CD4-positive, alpha-beta memory T cell (primary cell): ENCODE measurements at places on chromosomes 2 and 18. TPM values are rescaled to one million over a fixed set of nuclear protein-coding genes. Genes with fewer than 3 reads are reported as not detected.
A peak's percentile ranks its signal among the peaks of the same experiment; 100 is the strongest.

DNA sequence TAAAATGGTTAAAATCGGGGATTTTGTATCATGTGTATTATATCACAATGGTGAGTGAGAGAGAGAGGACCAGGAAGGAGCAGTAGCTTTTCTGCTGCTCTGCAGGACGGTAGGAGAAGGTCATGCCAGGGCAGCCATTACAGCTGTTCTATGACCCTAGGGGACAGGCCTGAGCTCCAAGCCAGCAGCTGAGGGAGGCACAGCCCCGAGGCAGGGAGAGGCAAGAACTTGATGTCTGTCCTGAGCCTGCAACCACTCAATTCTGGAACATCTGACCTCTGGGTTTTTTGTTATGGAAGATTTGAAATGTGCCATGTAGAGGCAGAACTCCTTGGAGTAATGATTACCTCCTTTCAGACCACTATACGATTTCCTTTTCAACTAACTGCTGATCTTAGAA is 135.8 kb upstream of the SH3BP4 start:
- no peaks in the 10 kb centered on the region for H3K36me3 ChIP-seq
- no peak overlapping the region for H3K27ac ChIP-seq
- no peaks in the 10 kb centered on the region for H3K4me1 ChIP-seq
- no peaks in the 10 kb centered on the region for H3K27me3 ChIP-seq
- DNase-seq, result no peak

DNA sequence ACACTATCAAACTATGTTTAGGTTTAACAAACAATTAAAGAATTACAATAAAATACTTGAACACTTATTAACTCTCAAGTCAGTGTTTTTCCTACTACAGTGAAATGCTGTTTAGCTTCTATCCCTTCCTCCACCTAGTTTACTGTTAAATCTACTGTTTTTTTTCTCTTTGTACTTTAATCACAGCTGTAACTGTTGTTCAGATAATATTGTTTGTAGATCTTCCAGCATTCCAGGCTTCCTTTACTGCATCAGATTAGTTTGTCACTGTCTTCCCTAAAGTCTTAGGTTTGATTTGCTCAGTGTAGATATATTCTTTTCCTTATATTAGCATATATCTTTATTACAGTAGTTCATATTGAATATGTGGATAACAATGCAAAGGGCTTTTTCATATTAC is 22.5 kb downstream of the BIRC6 start:
- DNase-seq, result no peak
- peaks cover 43% of the 10 kb centered on the region for H3K4me1 ChIP-seq
- H3K4me3 ChIP-seq, result no peak overlapping the region
- peaks cover 13% of the 10 kb centered on the region for H3K36me3 ChIP-seq
- no peak overlapping the region for H3K27ac ChIP-seq
- H3K27me3 ChIP-seq, result no peaks in the 10 kb centered on the region

GRCh38 chr2:201774546-201774945 is 6.2 kb downstream of the ALS2 start:
- H3K27me3 ChIP-seq, result no peaks in the 10 kb centered on the region
- H3K36me3 ChIP-seq, result no peaks in the 10 kb centered on the region
- no peaks in the 10 kb centered on the region for H3K4me1 ChIP-seq
- H3K4me3 ChIP-seq, result no peak overlapping the region
- no peak overlapping the region for H3K27ac ChIP-seq
- DNase-seq, result no peak

DNA sequence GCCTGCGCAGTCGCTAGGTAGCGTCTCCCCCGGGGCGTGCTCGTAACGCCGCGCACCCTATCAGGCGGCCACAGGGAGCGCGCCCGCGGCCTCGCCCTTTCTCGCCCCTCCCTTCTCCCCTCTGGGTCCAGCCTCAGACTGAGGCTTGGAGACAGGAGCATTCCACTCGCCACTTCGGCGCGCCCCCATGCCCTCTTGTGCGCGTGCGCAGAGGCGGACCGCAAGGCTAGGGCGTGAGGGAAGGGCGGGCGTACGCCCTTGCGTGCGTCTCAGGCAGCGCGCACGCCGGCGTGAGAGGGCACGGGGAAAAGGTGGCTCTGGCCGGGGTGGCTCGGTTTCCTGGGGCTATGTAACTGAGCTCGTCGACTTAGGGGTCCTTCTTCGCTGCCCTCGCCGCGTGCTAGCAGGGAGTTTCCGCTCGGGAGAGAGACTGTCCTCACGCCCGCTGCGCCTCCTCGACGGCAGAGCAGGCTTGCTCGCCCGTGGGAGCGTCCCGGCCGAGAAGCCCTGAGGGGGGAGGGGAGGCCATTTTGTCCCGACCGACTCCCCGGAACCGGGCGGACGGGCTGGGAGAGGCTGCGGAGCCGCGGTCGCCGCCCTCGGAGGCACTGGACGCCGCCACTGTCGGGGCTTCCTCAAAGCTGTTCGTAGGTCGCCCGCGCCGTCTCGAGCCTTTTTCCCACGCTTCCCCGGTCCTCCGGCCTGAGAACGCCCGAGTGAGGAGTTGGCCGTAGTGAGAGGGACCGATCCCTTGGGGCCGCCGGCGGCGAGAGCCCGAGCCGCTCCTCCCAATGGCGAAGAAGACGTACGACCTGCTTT is at the start of gene RAB10:
TSS of gene RAB10 (plus strand) at position 267 of the 819 bp plus-strand sequence. CDS start at position 792, 525 bp downstream.
- DNase-seq, result peak; percentile 99
- peaks cover 42% of the 10 kb centered on the region for H3K4me1 ChIP-seq
- no peaks in the 10 kb centered on the region for H3K27me3 ChIP-seq

DNA sequence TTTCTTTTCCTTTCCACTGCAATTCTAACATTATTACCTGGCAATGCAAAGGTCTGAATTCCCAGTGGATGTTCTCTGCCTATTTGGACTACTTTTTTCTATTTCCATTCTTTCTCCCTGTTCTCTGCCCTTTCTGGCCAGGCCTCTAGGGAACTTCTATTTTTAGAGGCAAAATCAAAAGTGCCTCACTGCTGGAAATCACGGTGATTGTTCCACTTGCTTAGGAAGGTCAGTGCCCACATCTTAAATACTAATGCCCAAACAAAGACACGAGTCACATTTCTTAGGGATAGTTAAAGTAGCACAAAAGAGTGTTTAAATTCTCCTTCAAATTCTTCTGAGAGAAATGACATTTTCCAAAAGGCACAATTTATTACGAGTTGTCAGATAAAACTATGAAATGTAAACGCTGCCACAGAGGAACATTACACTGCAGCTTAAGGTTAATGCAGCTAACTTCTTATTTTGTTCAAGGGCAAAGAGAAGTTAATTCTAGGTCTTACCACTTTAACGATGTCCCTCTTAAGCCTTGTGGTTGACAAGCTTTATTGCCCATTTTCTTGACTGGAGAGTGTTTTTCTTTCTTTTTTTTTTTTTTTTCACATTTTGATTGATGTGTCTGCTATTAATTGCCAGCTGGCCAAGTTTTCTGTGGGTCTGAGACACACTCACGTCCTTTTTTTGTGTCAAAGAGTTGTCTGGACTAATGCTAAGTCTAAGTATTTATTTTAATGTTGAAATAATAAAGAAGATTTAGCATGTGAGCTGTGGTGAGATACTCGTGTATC is 34.7 kb downstream of the ST6GAL2 start:
- H3K36me3 ChIP-seq, result no peaks in the 10 kb centered on the region
- DNase-seq, result no peak
- H3K4me3 ChIP-seq, result no peak overlapping the region

DNA sequence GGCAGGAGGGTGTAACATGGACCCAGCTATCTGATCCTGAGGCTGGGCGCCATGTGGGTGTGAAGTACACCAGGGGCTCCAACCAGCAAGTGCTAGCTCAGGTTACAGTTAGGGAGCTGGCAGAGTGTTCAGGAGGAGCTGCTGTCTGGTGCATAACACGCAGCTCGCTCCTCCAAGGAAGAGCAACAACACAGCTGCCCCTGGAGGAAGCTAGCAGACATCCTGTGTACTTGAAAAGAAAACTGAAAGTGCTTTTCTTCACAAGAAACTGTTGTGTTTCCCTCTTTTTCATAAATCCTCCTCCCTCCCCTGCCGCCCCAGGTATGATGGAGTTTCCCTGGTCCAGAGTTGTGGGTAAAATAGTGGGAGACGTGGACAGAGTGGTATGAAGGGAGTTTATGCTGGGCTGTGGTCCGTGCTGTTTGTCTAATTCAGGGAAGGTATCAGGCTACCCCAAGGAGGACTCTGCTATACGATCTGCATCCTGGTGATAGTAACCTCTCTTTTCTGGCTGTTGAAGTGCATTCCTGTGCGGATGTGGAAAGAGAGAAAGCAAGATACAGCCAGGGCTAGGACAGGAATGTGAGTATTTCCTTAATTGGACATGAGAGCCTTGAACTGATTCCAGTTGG is 6.1 kb upstream of the LBH start:
- peak overlapping the region; percentile 54 for H3K4me3 ChIP-seq
- H3K27me3 ChIP-seq, result no peaks in the 10 kb centered on the region
- H3K4me1 ChIP-seq, result peaks cover 75% of the 10 kb centered on the region
- peak overlapping the region; percentile 95 for H3K27ac ChIP-seq

GRCh38 chr18:14930076-14930475 is 182.1 kb downstream of the ANKRD30B start:
- H3K27ac ChIP-seq, result no peak overlapping the region
- no peaks in the 10 kb centered on the region for H3K4me1 ChIP-seq
- no peak for DNase-seq
- H3K27me3 ChIP-seq, result no peaks in the 10 kb centered on the region
- no peaks in the 10 kb centered on the region for H3K36me3 ChIP-seq

DNA sequence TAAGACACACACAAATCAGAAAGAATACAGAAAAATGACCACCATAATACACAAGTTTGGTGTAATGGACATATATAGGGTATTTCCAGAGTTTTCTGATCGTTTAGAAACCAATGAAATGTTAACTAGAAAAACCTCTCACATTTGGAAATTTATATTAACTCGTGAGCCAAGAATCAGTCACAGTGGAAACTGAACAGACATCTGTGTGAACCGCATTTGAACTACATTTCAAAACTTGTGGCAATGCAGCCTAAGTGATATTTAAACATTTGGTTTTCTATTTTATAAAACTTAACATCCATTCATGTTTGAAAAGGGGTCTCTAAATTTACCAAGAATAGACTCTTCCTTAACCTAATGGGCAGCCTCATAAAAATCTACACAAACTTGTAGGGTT is 29.0 kb upstream of the KCNG2 start:
- no peaks in the 10 kb centered on the region for H3K4me1 ChIP-seq
- no peak for DNase-seq
- no peak overlapping the region for H3K27ac ChIP-seq
- H3K4me3 ChIP-seq, result no peak overlapping the region

GRCh38 chr2:114032705-114033104 is 142.8 kb downstream of the ACTR3 start:
- no peak for DNase-seq
- H3K27me3 ChIP-seq, result no peaks in the 10 kb centered on the region
- no peak overlapping the region for H3K27ac ChIP-seq
- H3K36me3 ChIP-seq, result no peaks in the 10 kb centered on the region

DNA sequence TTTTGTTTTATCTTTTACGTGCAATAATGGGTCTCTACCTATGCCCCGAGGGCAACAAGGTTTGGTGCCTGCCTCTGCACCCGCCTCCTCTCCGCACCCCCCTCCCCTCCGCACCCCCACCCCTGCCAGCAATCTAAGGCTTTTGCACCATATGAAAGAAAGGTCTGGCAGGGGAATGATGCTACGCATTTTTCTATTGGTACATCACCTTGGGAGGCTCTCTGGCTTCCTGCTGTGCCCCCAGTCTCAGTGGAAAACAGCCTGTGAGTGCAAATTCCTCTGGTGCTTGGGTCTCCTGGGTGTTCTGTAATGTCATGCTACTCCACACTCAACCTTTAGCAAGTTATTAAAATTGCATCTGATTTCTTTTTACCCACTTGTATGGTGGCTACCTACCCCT is 161.3 kb upstream of the SMAD7 start:
- no peaks in the 10 kb centered on the region for H3K27me3 ChIP-seq
- no peak for DNase-seq

DNA sequence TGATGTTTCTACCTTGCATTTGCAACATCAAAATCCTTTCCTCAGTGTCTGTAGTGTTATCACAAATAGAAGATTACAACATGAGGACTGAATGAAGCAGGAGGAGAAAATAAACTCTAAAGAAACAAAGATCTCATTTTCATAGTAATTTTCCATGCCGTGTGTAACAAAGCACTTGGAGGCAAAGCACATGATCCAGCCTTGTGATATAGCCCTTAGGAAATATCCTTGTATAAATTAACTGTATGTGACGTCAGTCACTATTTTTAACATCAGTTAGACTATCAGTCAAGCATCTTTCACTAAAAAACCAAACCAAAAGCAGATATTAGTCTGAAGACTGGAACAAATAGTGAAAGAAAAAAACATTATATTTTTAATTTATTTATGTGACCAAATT is 492.1 kb upstream of the CNTNAP5 start:
- H3K36me3 ChIP-seq, result no peaks in the 10 kb centered on the region
- no peak overlapping the region for H3K27ac ChIP-seq
- no peak for DNase-seq
- no peaks in the 10 kb centered on the region for H3K27me3 ChIP-seq
- no peaks in the 10 kb centered on the region for H3K4me1 ChIP-seq
- H3K4me3 ChIP-seq, result no peak overlapping the region

DNA sequence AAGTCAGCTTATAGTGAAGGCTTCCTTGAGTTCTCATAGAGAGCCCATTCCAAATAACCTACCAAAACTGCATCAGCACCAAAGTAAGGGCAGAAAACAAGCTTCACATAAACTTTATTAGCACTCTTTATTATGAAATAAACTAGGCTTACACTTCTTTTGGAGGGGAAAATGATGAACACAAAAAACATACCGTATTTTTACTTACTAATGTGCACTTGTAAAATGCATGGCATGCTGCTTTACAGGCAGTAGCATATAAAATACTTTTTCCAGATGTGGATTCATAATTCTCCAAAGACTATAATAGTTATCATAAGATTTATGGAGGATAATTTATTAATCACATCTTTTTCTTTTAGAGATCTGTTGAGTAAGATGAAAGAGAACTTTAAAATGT is 133.9 kb downstream of the OSR1 start:
- H3K4me3 ChIP-seq, result no peak overlapping the region
- no peaks in the 10 kb centered on the region for H3K36me3 ChIP-seq
- H3K4me1 ChIP-seq, result no peaks in the 10 kb centered on the region
- no peaks in the 10 kb centered on the region for H3K27me3 ChIP-seq

DNA sequence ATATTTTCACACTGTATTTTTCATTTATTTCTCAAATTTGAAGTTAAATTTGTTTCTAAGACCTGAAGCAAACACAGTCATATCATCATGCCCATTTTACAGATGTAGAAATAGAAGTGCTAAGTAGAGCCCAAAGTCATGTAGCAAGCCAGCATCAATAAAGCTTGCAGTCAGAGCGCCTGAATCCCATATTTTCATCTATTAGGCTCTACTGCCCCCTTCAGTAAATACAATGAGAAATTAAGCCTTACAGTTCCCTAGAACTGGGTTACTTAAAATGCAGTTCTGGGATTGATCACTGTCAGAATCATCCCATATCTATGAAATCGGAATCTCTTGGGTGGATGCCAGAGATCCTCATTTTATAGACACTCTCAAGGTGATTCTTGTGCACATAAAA is 419.9 kb downstream of the TGIF1 start:
- H3K4me3 ChIP-seq, result no peak overlapping the region
- no peaks in the 10 kb centered on the region for H3K36me3 ChIP-seq
- H3K27me3 ChIP-seq, result no peaks in the 10 kb centered on the region

GRCh38 chr2:96142217-96143113 is 2.8 kb downstream of the DUSP2 start:
- peak overlapping the region; percentile 100 for H3K27ac ChIP-seq
- peak; percentile 79 for DNase-seq
- no peaks in the 10 kb centered on the region for H3K27me3 ChIP-seq
- H3K4me3 ChIP-seq, result no peak overlapping the region
- peaks cover 6% of the 10 kb centered on the region for H3K36me3 ChIP-seq

Gene CAVIN2
- total RNA-seq, result not detected

Gene LHCGR
- total RNA-seq, result not detected

Gene SLC16A14
- total RNA-seq, result 0.14 TPM

Gene PCARE
- not detected for total RNA-seq

Gene PLEKHA3
- 31.9 TPM for total RNA-seq

Gene EFHD1
- 1.4 TPM for total RNA-seq

Gene GRB14
- total RNA-seq, result not detected

Gene IL1F10
- not detected for total RNA-seq

Gene MC5R
- total RNA-seq, result not detected

Gene TFPI
- not detected for total RNA-seq
